Heart right ventricle (tissue), 16 donors: ENCODE measurements at places on chromosomes 5 and 9. TPM values are rescaled to one million over a fixed set of nuclear protein-coding genes. Genes with fewer than 3 reads are reported as not detected.

- no peak for DNase-seq
These were observed 479.4 kb downstream of the CDK5RAP2 start for GRCh38 chr9:120100595-120100994.

DNA sequence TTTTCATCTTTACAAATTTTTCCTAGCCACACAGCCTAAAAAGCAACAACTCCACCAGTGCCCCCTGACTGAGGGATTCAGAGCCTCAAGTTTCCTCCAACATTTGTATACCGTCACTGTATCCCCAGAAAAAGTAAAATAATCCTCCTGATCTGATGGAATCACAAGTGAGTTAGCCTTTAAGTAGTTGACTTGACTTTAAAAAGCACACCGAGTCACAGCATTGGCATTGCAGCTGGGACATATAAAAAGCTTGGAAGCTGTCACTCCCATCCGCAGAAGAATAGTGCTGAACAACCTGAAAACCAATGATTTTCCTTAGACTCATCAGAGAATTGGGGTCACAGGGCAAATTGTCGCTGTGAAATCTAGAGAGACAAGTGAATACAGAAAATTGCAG, 41.6 kb upstream of the FBN2 start:
- DNase-seq = no peak

- no peak for DNase-seq
These were observed 5.8 kb upstream of the NKD2 start for GRCh38 chr5:1002836-1003235.

GRCh38 chr9:84271531-84271900, 69.0 kb downstream of the SLC28A3 start:
- peak; percentile 16 for DNase-seq

- DNase-seq = no peak
These were observed 60.2 kb upstream of the DMAC1 start for GRCh38 chr9:7859701-7860334.

- no peak for DNase-seq
These were observed 129.7 kb downstream of the CEMIP2 start for GRCh38 chr9:71638627-71639026.

GRCh38 chr5:144144956-144145751, 25.3 kb downstream of the YIPF5 start:
- no peak for DNase-seq

DNA sequence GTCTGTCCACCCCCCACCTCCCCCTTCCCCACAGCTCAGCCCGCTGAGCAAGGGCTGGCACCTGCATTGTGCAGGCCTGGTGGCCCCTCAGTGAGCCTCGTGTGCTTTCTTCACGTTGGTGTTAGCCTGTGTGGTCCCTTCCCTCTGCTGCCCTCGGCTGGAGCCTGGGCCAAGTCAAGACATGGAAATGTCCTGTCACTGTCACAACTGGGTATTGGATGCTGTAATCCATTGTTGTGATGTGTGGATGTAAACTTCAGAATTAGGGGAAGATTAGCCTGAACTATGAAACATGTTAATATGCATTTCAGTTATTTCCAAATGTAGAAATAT, 103.9 kb downstream of the TRIO start:
- DNase-seq = no peak

GRCh38 chr9:114448706-114449105, 56.6 kb downstream of the WHRN start:
- no peak for DNase-seq

GRCh38 chr9:2243666-2244555, 228.8 kb downstream of the SMARCA2 start:
- no peak for DNase-seq

DNA sequence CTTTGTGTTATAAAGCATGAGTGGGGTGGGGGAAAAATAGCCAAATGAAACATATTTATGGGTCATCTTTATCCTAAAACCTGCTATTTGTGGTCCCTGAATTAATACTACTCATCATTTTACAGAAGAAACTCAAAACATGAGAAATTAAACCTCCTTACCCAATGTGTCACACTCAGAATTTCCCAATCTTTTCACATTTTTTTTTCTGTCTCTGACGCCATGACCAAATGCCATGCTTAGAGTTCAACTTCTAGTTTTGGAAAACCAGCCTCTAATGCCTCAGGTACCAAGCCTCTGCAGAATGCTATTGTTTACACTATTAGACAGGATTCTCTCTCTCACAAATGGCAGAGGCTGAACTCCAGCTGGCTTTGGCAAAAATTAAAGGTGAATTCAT, 505.5 kb upstream of the WWC1 start:
- no peak for DNase-seq

GRCh38 chr5:9707732-9708462, 77.7 kb upstream of the TAS2R1 start:
- DNase-seq = no peak

GRCh38 chr5:40497573-40497972, 182.1 kb upstream of the PTGER4 start:
- no peak for DNase-seq

GRCh38 chr9:8614926-8615440, 815.4 kb upstream of the DMAC1 start:
- DNase-seq = no peak

- DNase-seq = peak; percentile 59
These were observed 42.8 kb downstream of the SHB start for GRCh38 chr9:38026021-38026809.

- no peak for DNase-seq
These were observed 25.9 kb upstream of the TXN start for GRCh38 chr9:110282018-110282738.

DNA sequence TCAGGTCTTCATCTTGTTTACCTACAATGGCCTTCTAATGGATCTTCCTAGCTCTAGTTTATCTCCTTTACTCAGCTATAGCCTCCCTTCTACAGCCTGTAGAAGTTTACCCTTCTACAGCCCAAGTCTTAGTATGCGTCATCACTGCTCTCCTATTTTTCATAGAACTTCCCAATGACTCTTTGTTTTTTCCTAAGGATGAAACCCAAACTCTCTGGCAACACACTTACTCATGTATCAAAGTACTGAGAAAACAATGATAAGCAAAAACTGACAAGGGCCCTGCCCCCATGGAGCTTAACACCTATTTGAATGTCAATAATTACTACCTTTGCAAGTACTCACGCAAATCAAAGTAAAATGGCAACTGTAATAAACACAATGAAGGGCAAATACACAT, 33.7 kb downstream of the LEAP2 start:
- no peak for DNase-seq

DNA sequence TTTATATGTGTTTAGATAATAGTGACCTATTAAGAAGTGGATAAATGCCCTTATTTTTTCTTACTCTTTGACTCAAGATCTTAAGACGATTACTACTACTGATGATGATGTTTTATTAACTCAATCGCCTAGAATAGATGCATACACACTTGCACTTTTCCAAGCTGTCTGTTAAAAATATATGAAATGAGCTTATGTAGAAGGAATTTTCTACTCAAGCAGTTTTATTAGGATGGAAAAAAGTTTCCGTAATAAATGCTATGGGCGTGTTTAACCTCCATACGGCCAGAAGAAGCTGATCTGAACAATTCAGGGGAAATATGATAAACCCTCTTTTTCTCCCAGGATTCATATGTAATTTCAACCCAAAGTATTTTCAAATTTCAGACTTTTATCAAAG, 455.7 kb upstream of the MPDZ start:
- DNase-seq = no peak

- DNase-seq = no peak
These were observed 51.1 kb upstream of the CPLX2 start for GRCh38 chr5:175820230-175820629.

DNA sequence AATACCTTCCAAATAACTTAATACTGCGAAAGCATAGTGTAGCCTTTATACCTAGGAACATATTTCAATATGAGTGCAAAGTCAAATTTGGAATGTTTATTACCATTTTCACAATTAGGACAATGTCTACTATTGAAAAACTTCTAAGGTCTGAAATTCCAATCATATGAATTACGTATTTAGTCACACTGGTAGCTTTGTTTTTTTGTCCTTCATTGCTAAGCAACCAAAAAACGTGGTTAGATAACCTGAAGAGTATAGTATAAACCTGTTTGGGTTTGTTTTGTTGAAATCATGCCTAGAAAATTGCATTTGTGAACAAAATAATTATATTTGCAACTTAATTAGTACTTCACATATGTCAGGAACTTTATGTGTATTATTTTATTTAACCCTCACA, 134.2 kb downstream of the FBXO4 start:
- DNase-seq = no peak

- peak; percentile 29 for DNase-seq
These were observed 610 bp downstream of the PSIP1 start for GRCh38 chr9:15509931-15510788.

- peak; percentile 62 for DNase-seq
These were observed 4.0 kb upstream of the CDK5RAP2 start for GRCh38 chr9:120583958-120584369.

- no peak for DNase-seq
These were observed 60.6 kb downstream of the AUH start for GRCh38 chr9:91301161-91301560.

- DNase-seq = no peak
These were observed 137.0 kb downstream of the COL23A1 start for GRCh38 chr5:178453224-178453623.

DNA sequence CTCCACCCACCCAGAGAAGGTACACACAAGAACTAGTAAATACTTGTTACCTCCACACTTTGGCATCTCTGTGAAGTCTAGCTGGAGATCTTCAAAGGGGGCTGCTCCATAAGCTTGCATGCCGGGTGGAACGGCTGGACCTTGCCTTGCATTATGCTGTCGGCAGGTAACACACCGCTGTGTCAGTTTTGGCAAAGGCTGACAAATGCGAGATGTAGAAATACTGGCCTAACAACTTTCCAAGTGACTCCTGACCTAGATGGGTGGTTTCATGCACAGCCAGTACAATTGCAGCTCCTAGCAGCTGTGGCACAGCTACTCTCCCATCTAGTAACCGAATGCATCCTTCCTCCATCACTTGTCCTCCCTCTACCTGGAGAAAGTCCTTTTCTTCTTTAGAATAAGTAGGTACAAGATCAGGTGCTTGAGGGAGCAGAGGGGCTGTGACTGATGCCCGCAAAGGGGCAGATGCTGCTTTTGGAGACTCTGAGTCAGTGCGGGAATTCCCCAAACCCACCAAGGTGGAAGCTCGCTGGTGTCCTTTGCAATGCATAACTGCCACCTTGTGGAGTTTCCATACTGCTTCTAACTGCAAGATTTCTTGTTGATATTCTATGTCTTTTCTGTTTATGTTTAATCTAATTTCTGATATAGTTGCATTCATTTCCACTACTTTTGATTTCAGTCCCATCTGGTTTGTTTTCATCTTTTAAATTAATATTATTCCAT, 78.4 kb downstream of the TMEM161B start:
- no peak for DNase-seq

DNA sequence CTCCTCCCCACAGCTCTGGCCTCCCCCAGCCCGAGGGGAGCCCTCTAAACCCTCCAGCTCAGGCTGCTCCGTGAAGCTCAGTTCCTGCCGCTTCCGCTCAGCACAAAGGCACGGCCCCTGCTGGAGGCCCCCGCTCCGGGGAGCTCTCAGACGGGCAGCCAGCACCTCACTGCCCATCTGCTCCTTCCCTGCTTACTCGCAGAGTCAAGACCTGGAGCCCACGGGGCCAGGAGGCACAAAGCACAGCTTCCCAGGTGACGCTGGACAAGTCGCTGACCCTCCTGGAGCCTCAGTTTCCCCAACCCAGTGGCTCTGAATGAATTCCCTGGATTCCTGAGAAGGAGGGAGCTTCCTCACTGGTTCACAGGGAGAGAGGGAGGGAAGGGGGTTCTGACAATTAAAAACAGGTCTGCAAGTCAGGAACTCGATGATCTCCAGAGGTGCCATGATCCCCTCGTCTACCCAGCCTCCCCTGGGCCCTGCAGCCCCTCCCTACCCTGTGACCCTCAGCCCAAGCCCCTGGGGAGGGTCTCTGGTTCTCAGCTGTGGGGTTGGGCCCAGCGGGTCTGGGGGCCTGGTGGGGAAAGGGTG, 36.2 kb downstream of the VAV2 start:
- no peak for DNase-seq

- no peak for DNase-seq
These were observed 65.2 kb upstream of the GLIS3 start for GRCh38 chr9:4365055-4365454.

- no peak for DNase-seq
These were observed 454.7 kb downstream of the SPATA31D1 start for GRCh38 chr9:82443312-82443711.

Gene FST
- 6.3 TPM for polyA plus RNA-seq

Gene NKD2
- polyA plus RNA-seq = 12.7 TPM

Gene PCDHB10
- polyA plus RNA-seq = 0.59 TPM

Gene IFNB1
- not detected for polyA plus RNA-seq

Gene PKD2L2
- not detected for polyA plus RNA-seq

Gene MYO10
- 4.1 TPM for polyA plus RNA-seq

Gene TAS2R1
- polyA plus RNA-seq = not detected

Gene SYNPO
- polyA plus RNA-seq = 129 TPM

Gene SLC6A3
- polyA plus RNA-seq = not detected

Gene SPATA31E1
- not detected for polyA plus RNA-seq
